ENCODE measurements at places on chromosomes 2 and 18.

GRCh38 chr18:22412176-22412911 lies 5.4 kb downstream of the CTAGE1 start:
- no peak for DNase-seq

GRCh38 chr2:79758749-79759282 lies 246.0 kb downstream of the CTNNA2 start:
- DNase-seq, result no peak

- no peak for DNase-seq
These were observed 35.7 kb downstream of the ACVR1C start for GRCh38 chr2:157592948-157593347.

DNA sequence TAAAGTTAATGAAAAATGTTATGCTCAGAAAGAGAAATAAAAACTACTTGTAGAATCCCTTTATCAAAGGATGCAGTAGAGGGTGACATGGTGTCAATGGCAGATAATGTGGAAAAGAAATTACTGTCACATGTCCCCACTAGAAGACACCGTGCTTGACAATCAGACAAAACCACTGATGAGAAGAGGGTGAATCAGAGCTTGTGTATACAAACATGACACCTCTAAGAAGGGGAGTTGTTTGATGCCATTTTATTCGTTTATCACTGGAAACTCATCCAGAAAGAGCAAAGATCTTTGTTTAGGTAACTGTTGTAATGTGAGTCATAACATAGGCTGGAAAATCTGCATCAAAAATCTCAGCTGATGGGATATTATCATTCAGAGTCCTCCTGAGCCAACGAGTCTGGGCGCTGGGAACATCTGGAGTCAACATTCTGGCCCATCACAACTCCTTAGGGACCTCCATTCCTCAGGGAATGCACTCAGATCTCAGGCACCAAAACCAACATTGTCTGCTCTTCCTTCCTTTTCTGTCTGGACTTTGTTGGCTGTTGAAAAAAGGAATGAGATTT lies 49.5 kb upstream of the RAB12 start:
- DNase-seq, result no peak

GRCh38 chr2:97676620-97677019 lies 7.1 kb downstream of the C2orf92 start:
- DNase-seq, result no peak

DNA sequence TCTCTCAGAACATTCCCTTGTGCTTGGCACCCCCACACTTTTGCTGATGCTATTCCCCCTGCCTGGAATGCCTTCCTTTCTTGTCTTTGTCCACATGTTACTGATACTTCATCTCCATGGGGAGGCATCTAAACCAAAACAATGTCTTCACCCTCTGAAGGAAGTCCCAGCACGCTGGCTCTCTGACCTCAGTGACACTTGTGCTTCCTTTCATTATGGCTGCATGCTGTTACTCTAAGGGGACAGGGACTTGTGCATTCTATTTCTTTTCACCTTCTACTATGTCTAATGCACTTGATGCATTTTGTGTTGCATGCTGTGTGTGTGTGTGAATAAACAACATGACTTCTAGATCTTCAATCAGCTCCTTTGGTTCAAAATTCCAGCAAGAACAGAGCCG lies 24.6 kb downstream of the EFR3B start:
- no peak for DNase-seq

- no peak for DNase-seq
These were observed 37.3 kb downstream of the PTCD3 start for GRCh38 chr2:86143307-86143706.

DNA sequence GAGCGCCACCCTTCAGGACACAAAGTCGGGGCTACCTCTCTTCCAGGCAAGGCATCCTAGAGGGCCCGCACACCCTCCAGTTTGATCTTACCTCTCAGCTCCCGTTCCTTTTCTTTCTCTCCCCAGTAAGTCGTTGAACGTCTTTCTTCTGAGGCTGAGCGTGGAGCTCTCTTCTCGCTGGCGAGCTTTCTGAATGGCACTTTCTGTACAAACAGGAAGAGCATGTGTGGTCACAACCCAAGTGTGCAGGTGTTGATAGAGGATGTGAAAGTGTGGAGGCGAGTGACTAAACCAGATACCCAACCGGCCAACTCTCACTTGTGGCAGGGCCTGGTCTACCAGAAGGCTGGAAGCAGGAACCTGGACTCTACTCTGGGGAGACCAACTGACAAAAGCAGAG lies at the start of gene AFF3:
Gene AFF3, minus strand, starts transcription at position 198 of the 400 bp plus-strand sequence. CDS start 38,136 bp downstream, outside the sequence.
- DNase-seq, result no peak

DNA sequence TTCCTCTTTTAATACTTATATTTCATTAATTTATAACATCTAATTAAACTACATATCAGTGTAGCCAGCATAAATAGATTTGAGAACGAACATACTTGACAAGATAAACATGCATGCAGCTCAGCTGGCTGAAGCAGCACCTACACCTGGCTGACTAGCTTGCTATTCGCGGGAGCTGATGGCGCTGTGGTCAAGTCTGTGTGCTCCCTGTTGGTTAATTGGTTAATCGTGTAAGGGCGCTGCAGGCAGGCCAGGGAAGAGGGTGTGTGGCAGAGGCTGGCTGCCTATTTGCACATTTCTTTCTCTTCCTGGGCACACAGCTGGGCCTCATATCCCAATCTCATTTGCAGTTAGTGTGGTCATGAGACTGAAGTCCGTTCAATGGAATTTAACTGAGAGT lies 14.5 kb upstream of the VWA3B start:
- no peak for DNase-seq

GRCh38 chr2:113863144-113863543 lies 26.7 kb upstream of the ACTR3 start:
- DNase-seq, result no peak

DNA sequence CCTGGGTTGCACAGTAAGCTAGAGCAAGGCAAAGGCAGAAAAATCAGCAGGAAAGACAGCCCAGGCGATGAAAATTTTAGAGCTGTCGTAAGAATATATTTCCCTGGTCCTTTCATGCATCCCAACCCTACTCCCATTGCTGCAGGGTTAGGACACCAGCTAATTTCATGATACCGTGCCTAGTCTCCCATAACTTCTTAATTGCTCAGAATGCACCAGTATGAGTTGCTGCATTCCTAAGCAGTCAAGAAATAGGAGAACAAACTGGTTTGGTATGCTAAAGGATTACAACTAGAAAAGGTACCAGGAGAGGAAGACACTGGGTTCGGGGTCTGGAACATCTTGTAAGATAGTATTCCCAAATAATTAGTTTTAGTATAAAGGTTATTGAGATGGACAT lies 269.4 kb upstream of the NRXN1 start:
- DNase-seq, result no peak

- no peak for DNase-seq
These were observed 18.9 kb downstream of the GNLY start for GRCh38 chr2:85712849-85713612.

DNA sequence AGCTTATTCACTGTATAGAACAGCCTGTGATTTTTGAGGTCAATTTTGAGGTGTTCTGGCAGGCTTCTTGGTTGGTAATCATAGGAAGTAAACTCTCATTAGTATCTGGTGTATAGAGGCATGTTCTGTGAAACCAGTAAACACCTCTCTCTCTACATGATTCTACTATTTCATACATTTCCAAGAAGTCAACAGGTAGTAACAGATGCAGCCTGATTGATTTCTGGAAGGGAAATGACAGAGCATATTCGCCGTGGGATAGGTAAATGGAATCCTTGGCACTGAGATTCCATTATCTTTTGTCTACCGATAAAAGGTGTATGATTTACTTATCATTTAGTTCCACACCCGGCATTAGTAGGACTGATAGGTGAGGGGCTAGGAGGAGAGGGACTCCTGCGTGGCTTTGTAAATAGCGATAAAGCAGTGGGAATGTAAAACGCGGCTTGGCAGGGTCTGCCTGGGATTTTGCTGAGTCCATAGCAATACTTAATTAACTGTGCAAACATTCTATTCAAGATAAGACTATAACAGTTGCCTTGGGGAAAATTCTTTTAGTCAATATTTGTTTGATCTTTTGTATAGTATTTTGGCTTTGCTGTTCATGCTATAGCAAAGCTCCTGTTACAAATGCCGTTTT lies 32.3 kb downstream of the LYPD6B start:
- DNase-seq, result no peak

DNA sequence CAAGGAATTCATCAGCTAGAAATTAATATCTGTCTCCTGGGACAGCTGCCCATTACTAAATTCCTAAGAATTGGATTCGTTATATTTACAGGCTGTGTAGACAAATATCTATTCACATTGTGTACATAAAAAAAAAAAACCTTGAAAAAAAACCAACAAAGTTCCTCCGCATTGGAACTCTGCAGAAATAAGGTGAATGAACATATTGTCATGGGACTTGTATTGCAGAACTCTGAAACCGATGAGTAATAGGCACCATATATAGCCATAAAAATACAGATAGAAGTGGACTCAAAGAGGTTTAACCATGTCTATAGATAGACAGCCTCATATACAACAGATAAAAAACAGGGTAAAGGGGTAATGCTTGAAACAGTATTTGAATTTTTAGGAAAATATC lies 909.9 kb upstream of the CHAC2 start:
- no peak for DNase-seq

DNA sequence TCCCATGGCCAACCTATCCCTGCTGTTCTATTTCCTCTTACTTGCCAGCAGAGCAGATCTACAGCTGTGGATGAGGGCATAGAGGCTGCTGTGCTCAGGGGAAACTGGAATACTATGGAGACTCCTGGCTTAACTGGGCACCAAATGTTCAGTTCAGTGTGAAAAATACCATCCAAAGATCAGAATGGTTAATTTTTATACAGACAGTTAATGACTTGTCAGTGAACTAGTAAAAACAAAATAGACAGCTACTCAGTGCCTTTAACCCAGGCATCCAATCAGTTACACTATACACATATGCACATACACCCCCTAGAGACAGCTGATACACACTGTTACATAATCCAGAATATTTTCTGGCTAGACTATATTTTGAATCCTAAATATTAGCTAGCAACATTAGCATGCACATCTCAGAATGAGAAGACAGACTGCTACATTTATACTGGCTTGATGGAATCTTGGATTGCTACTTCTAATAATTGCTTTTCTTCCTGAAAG lies 59.1 kb upstream of the WIPF1 start:
- DNase-seq, result no peak

- DNase-seq, result no peak
These were observed 31.0 kb downstream of the CELF4 start for GRCh38 chr18:37534627-37535026.

DNA sequence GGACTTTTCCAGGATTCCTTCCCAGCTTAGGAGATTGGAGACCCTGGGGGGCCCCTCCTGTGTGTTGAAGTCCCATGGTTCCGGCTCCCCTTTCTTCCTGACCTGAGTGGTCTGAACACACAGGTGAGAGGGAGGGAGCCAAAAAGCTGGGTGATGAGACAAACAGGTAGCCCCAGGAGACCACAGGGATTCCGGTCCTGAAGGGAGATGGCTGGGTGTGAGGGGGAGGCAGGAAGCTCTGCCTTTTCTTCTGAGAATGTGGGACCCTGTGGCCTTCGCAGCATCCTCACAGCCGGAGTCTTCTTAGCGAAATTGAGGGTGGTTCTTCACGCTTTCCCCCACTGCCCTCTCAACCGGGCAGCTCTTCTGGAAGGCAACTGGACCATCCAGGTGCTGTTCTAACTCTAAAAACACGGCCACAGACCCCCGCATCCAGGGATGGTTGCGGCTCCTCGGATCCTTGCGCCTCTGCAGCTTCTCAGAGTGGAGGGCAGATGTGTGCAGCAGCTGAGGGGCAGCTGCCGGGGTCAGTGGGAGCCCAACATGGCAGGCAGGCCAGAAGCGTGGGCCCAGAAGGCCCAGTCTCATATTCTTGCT lies 4.4 kb downstream of the SLC66A3 start:
- DNase-seq, result no peak

DNA sequence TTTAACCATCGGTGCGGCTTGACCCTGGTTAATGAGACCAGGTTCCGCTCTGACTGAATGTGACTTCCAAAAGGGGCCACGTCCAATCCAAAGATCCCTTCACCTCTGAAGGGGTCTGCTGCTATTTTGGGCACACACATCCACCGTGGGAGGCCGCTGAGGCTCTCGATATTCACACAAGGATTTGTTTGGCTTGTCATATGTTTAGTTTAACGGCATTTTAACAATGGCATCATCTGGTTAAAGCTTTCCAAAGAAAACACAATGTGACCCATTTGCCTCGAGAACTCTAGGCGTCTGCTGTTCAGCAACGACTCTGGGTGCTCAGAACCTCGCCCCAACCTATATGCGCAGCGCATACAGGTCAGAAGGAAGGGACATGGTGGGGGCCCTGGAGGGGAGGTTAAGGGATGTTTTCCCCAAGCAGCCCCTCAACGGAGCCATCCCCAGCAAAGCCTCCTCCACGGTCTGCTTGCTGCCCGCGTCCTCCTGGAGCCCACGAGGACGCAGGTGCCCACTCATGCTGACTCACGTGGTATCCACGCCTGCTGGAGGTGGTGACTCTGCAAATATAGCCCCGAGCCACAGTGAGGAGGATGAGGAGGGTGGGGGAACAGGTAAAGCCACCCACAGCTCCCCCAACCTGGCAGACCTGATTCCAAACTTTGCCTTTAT lies 260.3 kb downstream of the HDAC4 start:
- no peak for DNase-seq

DNA sequence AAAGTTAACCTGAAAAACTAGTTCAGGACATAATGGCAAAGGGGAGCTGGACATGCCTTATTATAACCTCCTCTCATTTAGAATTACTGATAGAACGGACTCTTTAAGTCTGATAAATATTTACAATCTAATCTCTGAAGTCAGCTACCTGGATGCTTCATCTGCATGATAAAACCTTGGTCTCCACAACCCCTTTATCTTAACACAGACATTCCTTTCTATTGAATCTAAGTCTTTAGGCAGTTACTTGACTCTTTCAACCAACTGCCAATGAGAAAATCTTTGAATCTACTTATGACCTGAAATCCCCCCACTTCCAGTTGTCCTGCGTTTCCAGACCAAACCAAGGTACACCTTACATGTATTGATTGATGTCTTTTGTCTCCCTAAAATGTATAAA lies 191.2 kb upstream of the LRRTM4 start:
- no peak for DNase-seq

DNA sequence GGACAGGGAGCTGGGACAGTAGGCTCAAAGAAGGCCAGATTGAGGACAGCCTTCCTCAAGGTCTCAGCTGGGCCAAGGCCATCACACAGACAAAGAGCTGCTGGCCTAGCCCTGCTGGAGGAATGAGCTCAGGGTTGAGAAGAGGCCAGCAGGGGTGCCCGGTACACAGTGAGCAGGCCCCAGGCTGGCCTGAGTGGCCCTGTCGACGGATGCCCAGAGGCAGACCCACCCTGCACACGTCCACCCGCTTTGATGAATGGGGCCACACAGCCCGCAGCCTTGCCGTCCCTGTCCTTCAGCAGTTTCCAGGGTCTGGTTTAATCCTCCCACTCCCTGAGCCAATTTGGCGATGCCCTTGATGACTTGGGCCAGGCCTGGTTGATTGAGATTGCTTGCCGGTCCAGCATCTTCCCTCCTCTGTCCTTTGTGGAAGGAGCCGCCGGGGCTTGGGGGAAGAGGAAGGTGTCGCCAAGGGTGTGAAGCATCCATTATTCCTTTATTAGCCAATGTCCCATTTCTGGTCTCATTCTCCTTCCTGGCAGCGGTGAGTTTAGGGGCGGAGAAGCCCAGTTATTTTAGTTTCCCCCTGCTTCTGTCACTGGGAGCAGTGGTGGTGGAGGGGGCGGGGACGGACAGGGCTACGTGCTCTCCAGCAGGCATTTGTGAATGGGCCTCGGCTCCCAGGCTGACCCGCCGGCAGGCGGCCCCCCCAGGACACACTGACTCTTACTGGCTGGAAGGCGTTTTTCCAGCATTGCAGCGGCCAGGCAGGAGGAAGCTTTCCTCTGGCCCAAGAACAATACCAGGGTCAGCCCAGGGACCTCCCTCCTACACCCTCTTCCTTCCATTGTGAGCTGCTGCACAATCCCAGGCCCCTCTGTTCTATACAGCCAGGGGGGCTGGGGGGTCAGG lies 141.8 kb downstream of the CTIF start:
- no peak for DNase-seq
